ENCODE measurements at places on chromosomes 16 and 17. TPM values are rescaled to one million over a fixed set of nuclear protein-coding genes. Genes with fewer than 3 reads are reported as not detected.

Gene MYL4
- total RNA-seq, result not detected

Gene HS3ST6
- total RNA-seq, result not detected

Gene PRR35
- total RNA-seq, result not detected

Gene CDT1
- total RNA-seq, result 4.7 TPM

Gene CLEC18B
- not detected for total RNA-seq

Gene GPRC5C
- not detected for total RNA-seq

Gene SMIM36
- not detected for total RNA-seq

Data from IMR-90 (cell line).